ENCODE measurements at places on chromosomes 1 and 21.

GRCh38 chr1:26469558-26469957 lies 2.7 kb upstream of the HMGN2 start:
- DNase-seq, result no peak

GRCh38 chr1:96416701-96417444 lies 304.7 kb upstream of the PTBP2 start:
- no peak for DNase-seq

GRCh38 chr21:29691616-29692491 lies 247.9 kb downstream of the GRIK1 start:
- no peak for DNase-seq

DNA sequence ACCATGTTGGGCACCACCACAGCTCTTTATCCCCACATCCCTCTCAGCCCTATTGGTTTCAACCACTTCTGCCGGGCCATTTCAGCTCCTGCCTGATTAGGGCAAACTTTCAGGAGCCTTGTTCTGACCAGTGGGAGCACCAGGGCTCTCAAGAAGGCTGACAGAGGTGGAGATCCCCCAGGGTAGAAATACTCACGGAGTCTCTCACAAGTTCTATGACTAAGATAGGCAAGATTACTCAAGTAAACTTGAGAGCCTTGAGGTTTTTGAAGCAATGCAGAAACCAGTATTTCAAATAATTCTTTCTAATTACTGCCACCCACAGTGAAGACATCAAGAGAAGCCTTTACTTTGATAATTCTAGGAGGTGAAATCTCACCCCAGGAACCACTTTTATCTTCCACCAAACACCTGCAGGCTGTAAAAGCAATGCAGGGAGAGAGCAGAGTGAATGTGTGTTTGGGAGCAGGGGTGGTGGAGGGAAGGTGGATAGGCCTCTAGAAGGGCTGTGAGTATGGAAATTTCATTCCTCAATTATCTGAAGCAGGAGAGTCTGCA lies 6.6 kb upstream of the PTCH2 start:
- no peak for DNase-seq

DNA sequence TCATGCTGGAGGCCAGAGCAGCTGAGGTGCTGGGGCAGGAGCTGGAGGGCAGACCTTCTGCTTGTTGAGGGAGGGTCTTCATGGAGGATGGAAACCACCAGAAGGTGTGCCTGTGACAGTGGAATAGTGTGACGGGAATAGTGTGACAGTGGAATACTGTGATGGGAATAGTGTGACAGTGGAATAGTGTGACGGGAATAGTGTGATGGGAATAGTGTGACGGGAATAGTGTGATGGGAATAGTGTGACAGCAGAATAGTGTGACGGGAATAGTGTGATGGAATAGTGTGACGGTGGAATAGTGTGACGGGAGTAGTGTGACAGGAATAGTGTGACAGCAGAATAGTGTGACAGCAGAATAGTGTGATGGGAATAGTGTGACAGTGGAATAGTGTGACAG lies 325.1 kb downstream of the HHAT start:
- no peak for DNase-seq

- DNase-seq, result no peak
Measured at GRCh38 chr1:49358036-49358435, 581.3 kb upstream of the BEND5 start.

DNA sequence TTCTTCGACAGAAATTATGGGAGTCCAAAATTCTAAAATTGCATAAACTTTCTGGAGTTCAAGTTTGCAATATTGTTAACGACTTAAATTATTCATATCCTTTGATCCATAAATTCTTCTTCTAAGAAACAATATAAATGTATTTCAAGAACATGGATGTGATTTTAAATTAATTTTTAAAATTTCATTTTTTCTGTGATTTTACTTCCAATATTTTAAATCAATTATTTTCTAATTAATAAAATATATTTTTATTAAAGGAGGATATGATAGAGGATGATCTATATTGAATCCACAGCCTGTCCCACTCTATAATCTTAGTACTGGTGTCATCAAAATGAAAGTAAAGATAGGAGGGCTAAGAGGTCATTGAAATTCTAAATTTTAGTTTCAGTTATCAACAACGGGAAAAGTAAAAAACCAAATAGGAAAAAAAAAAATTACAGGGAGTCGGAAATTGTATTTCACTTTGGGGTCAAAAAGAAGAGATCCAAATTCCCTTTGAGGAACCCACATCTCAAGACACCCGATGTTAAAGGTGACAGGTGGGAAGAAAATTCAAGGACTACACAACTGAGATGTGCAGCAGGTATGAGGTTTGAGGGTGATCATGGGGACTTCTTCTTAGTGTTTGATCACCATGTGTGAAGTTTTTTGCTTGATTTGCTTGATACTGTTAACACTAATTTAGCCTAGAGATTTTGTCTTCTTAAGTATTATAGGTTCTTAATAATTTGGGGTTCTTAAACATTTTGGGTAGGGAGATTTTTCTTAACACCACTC lies 154.8 kb upstream of the RGS18 start:
- DNase-seq, result no peak
